ENCODE measurements at places on chromosomes 6 and 20.

DNA sequence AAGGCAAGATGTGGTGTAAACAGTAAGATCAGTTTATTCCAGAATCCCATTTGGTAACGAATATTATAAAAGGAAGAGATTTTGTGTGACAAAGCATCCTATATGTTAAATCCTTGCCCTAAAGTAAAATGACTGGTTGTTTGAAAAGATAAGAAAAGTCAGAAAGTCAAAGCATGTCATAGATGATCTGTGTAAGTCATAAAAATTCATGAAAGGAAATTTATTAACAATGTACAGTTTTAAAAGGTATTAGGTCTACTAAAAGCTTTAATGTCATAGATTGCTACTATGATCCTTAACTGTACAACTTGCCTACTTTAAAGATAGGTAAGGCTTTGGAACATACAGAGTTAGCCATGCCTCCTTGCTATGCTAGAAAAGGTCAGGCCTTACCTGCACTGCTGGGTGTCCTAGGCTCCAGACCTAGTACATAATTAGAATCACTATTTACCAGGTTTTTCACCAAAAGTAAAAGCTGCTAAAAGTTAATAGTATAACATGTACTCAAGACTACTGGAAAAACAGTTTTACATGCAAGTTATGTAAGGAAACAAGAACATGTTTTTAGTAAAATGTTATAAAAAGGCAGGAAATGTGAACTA, 1090.1 kb upstream of the ADGRB3 start:
- no peak for DNase-seq

DNA sequence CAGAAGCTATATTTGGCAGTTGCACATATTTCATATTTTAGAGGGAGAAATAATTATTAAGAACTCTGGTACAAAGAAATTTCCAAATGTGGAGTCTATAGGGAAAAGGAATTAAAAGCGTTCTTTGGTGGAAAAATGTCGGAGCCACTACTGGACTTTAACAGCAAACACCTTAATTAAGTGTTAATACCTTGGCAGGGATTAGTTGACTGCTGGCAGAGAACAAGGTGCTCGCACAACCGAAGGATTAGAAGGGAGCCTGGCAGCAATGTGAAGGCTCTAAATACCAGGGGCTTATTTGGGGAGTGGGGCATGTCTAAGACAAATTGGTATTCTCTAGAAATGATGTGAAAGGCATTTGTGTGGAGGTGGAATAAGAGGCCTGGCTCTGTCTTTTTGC, 98.9 kb downstream of the PAK5 start:
- no peak for DNase-seq

GRCh38 chr6:1494671-1495070, 105.3 kb downstream of the FOXF2 start:
- no peak for DNase-seq

DNA sequence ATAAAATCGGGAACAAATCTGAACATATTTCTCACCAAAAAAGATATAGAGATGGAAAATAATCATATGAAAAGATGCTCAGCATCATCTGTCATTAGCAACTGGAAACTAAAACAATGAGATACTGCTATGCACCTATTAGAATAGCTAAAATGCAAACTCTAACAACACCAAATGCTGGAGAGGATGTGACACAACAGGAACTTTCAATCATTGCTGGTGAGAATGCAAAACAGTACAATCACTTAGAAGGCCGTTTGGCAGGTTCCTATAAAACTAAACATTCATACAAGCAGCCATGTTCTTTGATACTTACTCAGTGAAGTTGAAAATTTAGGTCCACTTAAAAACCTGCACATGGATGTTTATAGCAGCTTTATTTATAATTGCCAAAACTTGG, 67.0 kb downstream of the FAM50B start:
- DNase-seq: no peak

- no peak for DNase-seq
These were observed 24.7 kb upstream of the HIVEP1 start for GRCh38 chr6:11987386-11987785.

GRCh38 chr6:135811644-135812526, 39.6 kb upstream of the PDE7B start:
- DNase-seq: no peak

GRCh38 chr6:105844275-105844883, 241.8 kb upstream of the PRDM1 start:
- no peak for DNase-seq

GRCh38 chr20:17796091-17796563, 96.4 kb downstream of the BANF2 start:
- no peak for DNase-seq

GRCh38 chr6:11729076-11729475, 49.5 kb downstream of the ADTRP start:
- no peak for DNase-seq

DNA sequence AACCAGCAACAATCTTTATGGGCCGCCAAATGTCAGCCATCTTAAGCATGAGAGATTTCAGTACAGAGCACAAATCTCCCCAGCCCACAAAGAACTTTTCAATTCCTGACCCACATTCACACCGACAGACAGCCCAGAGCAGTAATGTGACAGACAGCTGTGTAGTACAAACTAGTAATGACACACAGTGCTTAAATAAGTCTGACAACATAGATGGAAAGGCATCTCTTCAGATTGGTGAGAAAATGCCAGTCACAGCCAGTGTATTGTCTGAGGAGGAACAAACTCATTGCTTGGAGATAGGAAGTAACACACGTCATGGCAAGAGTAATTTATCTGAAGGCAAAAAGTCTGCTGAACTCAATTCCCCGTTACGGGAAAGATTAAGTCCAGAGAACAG, 36.0 kb downstream of the KIZ start:
- no peak for DNase-seq

GRCh38 chr6:39404312-39404711, 81.8 kb upstream of the KCNK16 start:
- no peak for DNase-seq

- DNase-seq: no peak
These were observed 514.0 kb upstream of the SOX4 start for GRCh38 chr6:21079468-21080048.

- no peak for DNase-seq
These were observed 93.4 kb downstream of the PTPRT start for GRCh38 chr20:43096126-43096930.

- DNase-seq: no peak
These were observed 10.2 kb downstream of the WFDC3 start for GRCh38 chr20:45781391-45781931.

DNA sequence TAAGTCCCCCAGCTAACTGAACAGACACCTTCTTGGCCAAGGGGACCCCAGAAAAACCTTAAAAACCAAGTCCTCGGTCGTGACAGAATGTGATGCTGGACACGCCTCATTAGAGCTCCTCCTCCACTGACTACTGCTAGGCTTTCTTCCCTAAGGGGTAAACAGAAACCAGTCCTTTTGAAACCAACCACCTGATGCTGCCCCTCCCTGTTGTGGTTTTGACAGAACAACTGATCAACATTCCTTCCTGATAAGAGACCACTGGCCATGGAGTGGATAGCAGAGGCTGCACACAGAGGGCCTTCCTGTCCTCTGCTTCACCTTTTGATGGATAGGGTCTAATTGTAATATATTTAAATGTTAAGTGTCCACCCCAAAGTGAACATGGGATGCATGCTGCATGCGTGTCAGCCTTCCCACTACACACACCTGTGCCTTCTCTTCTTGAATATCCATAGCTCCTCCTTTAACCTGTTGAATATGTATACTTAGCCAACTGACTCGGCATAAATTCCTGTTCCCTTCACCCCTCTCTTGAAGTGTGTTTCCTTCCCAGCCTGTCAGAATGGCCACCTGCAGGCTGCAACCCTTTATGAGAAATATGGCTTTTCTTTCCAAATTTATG, 27.9 kb upstream of the SLC2A12 start:
- no peak for DNase-seq

DNA sequence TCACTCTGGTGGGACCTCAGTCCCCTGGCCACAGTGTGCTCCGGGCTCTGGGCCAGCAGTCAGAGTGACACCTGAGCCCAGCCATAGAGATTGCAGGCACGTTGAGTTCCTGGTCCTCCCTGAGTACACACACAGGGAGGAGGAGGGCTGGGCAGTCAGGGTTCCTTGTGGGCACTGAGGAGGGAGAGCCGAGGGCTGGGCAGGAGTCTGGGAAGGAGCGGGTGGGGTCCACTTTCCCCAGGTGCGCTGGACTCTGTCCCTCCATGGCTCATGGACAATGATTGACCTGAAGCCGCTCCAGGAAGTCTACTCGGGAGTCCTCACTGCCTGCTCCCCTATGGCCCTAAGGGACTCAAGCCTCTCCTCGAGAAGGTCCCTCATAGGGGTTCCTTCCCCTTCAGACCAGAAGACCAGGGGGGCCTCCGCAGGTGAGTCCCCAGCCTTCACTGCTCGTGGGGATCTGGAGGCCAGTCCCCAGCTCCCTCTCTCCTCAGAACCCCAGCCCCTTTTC, 1.1 kb downstream of the SLC44A4 start:
- no peak for DNase-seq

Measured in suprapubic skin (tissue), 4 donors.